CD4-positive, alpha-beta T cell (primary cell): ENCODE measurements at places on chromosomes 3 and 15.

- DNase-seq: no peak
These were observed 183.5 kb downstream of the TJP1 start for GRCh38 chr15:29638781-29639180.

GRCh38 chr3:114212646-114213045 is 24.7 kb downstream of the ZNF80 start:
- no peak for DNase-seq

DNA sequence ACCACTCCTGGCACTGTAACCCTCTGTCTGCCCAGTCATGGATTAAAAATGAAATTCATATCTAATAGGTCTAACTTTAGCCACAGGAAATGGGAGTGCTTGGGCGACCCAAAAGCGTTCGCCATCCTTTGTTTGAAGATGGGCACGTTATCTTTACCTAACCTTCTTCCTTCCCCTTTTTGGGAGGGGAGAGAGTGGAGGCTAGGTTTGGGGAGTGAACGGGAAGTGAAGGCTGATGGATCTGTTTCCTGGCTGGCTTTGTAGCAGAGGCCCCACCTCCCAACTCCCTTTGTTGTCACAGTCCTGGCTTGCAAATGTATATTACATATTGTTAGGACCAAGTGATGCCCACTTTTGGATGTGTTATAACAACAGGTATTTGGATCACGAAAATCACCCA is 98.1 kb upstream of the ARHGEF3 start:
- DNase-seq: no peak

DNA sequence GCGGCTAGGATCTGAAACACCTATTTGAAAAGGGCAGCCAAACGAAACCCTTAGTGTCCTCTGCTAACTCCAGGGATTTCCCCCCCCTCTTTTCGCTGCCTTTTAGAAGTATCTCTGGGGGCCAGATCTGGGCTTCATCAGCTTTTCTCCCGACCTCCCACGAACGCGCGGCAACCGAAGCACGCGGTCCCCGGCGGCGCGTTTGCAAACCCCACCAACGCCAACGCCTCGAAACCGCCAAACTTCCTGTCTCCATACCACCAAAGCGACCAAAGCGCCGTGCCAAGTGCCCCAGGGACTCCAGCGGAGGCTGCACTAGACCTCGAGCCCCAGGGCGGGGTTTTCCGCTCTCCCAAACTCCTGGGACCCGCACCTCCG is 155.8 kb upstream of the FRMD4B start:
- no peak for DNase-seq

- DNase-seq: no peak
These were observed 61.3 kb downstream of the CTDSPL start for GRCh38 chr3:37922721-37923568.
